ENCODE measurements at places on chromosomes 5 and 9.

- no peak for DNase-seq
These were observed 231.3 kb downstream of the ATPSCKMT start for GRCh38 chr5:10018201-10019069.

DNA sequence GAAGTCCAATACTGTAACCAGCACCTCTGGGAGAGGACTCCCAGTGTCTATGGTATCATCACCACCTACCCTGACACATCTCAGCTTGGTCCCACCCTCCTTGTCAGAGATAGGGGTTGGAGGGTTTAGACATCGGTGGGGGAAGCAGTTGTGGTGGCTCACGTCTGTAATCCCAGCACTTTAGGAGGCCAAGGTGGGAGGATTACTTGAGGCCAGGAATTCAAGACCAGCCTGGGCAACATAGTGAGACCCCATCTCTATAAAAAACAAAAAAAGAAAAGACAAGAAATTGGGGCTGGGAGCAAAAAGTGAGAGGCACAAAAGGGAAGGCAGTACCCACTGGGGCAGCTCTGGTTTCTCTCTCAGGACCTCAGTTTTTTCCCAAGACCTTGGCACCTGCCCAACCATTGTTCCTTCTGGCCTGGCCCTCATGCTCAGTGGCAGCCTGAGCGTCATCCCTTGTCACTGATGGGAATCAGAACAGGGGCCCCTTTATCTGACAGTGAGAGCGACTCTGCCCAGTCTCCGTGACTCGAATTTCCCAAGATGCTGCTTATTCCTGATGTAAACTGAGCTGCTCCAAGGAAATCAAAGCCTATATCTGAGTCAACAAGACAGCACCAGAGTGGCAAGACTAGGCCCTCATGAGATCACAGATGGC, 80.5 kb upstream of the HSPA9 start:
- DNase-seq: no peak

DNA sequence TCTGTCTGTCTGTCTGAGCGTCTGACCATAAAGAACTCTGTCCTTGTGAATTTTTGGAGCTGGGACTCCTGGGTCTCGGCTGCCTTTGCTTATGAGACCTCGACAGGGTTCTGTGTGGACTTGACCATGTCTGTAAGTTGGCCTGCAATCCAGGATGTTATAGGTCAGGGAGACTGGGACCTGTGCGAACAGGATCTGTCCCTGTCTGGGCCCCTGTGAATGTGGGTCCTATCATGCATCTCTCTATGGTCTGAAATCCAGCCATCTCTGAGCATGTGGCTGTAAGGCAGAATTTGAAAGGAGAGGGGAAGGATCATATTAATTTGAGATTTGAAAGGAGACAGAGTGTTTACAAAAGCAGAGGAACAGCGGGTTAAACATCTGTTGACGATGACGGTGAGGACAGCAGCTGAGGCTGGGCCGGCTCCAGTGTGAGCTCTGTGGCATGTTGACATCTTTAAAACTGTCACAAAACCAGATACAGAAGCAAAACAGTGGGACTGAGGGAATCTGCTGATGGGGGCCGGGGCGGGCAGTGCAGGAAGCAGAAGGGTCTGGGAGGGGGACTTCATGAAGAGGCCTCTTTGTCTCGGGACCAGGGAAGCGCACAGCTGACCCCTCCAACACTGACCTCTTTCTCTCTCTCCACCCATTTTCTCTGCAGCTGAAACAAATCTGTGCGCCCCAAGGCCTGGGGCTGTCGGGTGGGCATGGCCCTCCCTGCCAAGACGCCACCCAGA, 19.1 kb upstream of the MVB12B start:
- DNase-seq: no peak

- DNase-seq: no peak
These were observed 65.6 kb upstream of the CD180 start for GRCh38 chr5:67262206-67262605.

Data from stimulated activated CD4-positive, alpha-beta T cell treated with anti-CD3 and anti-CD28 coated beads, Interleukin-15, amount 100 ng/mL, for 48 hours (primary cell).